ENCODE measurements at places on chromosomes 7 and 10. TPM values are rescaled to one million over a fixed set of nuclear protein-coding genes. Genes with fewer than 3 reads are reported as not detected.

The TRIM50 gene
- 0.33 TPM for total RNA-seq

The SLC26A5 gene
- total RNA-seq, result not detected

The UBE3C gene
- 50.2 TPM for total RNA-seq

The MRC1 gene
- 18.9 TPM for total RNA-seq

The SAMD8 gene
- total RNA-seq, result 24.6 TPM

DNA sequence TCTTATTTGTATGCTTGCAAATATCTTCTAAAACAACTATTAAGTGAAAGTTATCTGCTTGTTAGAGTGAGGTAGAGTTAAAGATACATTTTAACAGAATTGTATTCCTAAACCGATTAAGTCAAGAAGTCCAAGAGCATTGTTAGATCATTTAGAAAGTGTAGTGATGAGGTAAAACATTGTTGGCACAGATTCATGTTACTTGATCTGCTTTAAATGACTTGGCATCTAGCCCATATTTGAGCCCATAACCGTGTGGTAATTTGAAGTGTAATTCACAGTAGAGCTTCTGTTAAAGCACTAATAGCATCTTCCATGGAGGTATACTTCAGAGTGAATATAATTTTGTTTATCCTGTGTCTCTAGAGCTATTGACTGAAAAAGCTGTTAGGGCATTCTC, 62.1 kb downstream of the PTEN start:
- DNase-seq, result no peak

- no peak for DNase-seq
These were observed 41.6 kb downstream of the POLR3A start for GRCh38 chr10:77987671-77988255.

GRCh38 chr10:48843198-48843597, 96.4 kb downstream of the LRRC18 start:
- no peak for DNase-seq

DNA sequence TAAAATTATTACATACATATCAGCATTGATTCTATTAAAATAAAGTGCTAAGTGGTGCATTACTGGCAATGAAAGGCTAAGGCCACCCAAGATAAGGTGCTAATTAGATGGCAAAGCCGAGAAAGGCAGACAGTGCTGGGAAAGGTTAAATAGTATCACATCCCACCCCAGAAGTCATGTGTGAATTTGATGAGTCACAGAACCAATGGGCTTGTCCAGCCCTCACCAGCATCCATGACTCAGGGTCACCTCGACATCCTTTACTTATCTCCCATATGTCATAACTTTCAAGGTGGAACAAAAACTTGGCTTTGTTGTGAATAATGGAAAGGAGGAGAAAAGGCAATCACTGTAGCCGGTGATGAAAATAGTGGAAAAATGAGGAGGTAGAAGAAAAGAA, 459.1 kb downstream of the PLXNA4 start:
- DNase-seq, result no peak

Data from left ventricle myocardium inferior (tissue), 1 donor.